HCT116 (cell line): ENCODE measurements at places on chromosomes 11 and 22. TPM values are rescaled to one million over a fixed set of nuclear protein-coding genes. Genes with fewer than 3 reads are reported as not detected.

The RIC3 gene
- not detected for total RNA-seq

The CSF2RB gene
- total RNA-seq: 0.10 TPM

The GSTT2B gene
- total RNA-seq: 14.3 TPM

The MPZL3 gene
- total RNA-seq: 8.7 TPM

The CST6 gene
- 68.1 TPM for total RNA-seq

- no peak overlapping the region for H3K4me3 ChIP-seq
- H3K36me3 ChIP-seq: no peaks in the 10 kb centered on the region
- H3K27ac ChIP-seq: no peak overlapping the region
- no peaks in the 10 kb centered on the region for H3K27me3 ChIP-seq
Observed at GRCh38 chr11:27246925-27247324, 116.1 kb downstream of the CCDC34 start.

- H3K36me3 ChIP-seq: no peaks in the 10 kb centered on the region
- peaks cover 17% of the 10 kb centered on the region for H3K27me3 ChIP-seq
- no peaks in the 10 kb centered on the region for H3K4me1 ChIP-seq
Observed at GRCh38 chr11:35598254-35599125, 19.8 kb upstream of the FJX1 start.

DNA sequence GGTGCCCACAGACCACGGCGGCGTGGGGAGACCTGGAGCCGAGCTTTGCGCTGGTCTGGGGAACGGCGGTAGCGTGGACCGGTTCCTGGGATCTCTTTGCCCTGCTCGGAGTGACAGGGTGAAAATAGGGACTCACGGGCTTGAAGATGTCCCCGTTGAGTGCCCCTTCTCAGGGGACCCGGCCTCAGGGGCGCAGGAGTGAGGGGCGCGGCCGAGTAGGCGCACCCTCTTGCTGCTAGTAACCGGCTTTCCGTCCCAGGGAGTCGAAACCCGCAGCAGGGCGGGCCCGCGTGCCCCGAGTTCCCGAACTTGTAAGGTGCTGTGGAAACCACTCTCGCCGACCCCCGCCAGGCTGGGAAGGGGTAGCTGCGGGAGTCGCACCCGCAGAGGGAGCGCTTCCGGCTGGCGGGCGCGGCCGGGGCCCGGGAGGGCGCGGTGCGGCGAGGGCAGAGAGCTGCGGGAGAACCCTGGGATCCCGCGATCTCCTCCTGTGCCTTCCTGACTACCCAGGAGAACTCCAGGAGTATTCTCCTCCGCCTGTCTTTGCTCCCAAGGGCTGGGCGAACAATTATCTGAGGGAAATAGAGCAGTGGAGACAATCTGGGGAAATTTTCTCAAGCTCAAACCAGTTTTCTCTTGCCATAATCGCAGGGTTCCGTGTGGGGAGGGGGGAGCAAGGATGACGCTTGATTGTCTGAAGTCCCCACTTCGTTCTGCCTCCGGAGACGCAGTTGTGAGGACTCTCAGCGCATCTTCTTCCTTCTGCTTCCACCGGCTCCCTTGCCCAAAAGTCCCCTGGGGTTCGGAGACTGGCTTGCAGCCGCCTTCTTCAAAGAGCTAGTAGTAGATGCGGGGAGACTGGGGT lies 666 bp downstream of the NELL1 start:
- H3K27me3 ChIP-seq: peaks cover 7% of the 10 kb centered on the region; the same call in 1 of the 2 replicates
- no peak for DNase-seq
- no peak overlapping the region for H3K4me3 ChIP-seq
- no peak overlapping the region for H3K27ac ChIP-seq
- no peaks in the 10 kb centered on the region for H3K36me3 ChIP-seq

GRCh38 chr11:114097832-114098231 lies 38.3 kb downstream of the ZBTB16 start:
- no peak for DNase-seq
- no peaks in the 10 kb centered on the region for H3K36me3 ChIP-seq
- no peaks in the 10 kb centered on the region for H3K4me1 ChIP-seq
- no peak overlapping the region for H3K27ac ChIP-seq
- no peak overlapping the region for H3K4me3 ChIP-seq
- H3K27me3 ChIP-seq: peaks cover 51% of the 10 kb centered on the region

DNA sequence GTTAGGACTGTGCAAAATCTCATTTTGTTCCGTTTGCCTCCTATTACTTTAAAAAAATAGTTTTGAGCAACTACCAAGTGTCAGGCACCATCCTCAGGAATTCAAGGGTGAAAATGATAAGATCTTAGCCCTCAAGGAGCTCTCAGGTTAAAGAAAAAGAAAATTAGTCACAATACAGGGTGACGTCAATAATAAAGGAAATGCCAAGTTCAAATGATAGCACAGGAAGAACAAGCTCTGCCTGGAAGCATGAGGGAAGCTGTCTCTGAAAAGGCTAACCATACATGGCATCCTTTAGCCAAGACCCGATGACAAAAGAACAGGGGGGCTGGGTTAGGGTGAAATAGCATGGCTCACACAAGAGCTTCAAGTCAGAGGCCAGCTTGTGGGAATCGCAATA lies 11.1 kb upstream of the MPZL2 start:
- DNase-seq: no peak
- no peaks in the 10 kb centered on the region for H3K27me3 ChIP-seq
- no peaks in the 10 kb centered on the region for H3K36me3 ChIP-seq
- no peak overlapping the region for H3K27ac ChIP-seq
- no peak overlapping the region for H3K4me3 ChIP-seq
- H3K4me1 ChIP-seq: peaks cover 3% of the 10 kb centered on the region; the same call in 1 of the 2 replicates

- H3K36me3 ChIP-seq: no peaks in the 10 kb centered on the region
- no peak overlapping the region for H3K27ac ChIP-seq
- no peak overlapping the region for H3K4me3 ChIP-seq
- DNase-seq: no peak
- no peaks in the 10 kb centered on the region for H3K27me3 ChIP-seq
- H3K4me1 ChIP-seq: no peaks in the 10 kb centered on the region
Observed at GRCh38 chr11:11531131-11531908, 90.5 kb downstream of the GALNT18 start.

GRCh38 chr22:29202212-29203192 lies 3.2 kb upstream of the EMID1 start:
- H3K4me3 ChIP-seq: no peak overlapping the region
- no peaks in the 10 kb centered on the region for H3K36me3 ChIP-seq
- no peak overlapping the region for H3K27ac ChIP-seq
- no peaks in the 10 kb centered on the region for H3K27me3 ChIP-seq
- no peak for DNase-seq

DNA sequence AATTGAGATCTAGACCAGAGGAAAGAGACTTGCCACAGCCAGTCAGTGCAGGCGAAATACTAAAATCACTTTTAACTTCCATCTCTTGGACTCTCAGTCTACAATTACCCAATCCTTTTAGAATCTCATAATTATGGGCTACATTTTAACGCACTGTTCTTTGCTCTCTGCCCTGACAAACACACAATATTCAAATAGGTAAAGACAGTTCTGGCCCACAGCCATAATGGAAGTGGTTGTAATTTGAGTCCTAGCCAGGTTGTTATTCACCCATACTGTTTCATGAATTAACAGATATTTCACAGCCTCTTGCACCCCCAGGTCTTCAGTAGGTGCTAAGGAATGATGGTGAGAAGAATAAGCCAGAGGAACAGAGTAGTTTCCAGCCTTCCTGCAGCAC lies 830 bp downstream of the C11orf97 start:
- no peak overlapping the region for H3K27ac ChIP-seq
- no peak for DNase-seq
- H3K36me3 ChIP-seq: no peaks in the 10 kb centered on the region
- no peaks in the 10 kb centered on the region for H3K4me1 ChIP-seq
- no peak overlapping the region for H3K4me3 ChIP-seq

GRCh38 chr11:122038543-122038942 lies 77.5 kb downstream of the BLID start:
- no peaks in the 10 kb centered on the region for H3K27me3 ChIP-seq
- H3K4me3 ChIP-seq: no peak overlapping the region
- H3K27ac ChIP-seq: no peak overlapping the region

DNA sequence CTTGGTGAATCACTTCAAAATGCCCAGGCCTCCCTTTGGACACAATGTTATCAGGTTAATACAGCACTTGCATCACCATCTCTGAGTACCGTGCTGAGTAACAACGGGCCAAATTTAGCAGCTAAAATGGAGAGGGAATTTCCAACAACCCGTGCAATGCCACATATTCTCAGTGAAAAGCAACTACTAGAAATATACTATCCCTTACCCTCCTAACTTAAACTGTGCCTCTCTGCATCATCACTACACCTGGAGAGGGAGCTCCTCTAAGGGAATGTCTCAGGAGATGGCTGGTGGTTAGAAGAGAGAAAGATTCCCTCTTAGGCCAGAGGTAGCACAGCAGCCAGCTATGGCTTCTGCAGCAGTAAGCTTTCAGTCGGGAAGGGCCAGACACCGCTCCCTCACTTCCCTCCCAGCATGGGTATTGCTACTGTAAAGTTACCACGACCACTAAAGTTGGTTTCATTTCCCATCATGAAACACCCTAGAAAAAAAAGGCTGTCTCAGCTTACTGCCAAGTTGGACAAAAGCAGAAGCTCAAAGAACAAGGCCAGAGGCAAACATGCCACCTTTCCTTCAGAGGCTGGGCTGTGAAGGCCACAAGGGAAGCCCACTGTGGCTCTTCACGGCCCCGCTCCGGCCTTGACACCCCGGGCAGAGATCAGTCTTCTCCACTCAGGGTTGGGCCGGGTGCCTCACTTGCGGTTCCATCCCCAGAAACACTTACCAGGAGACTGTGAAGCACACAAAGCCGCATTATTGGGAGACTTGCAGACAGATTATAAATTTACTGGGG lies 3.9 kb downstream of the MAML2 start:
- no peaks in the 10 kb centered on the region for H3K36me3 ChIP-seq
- H3K4me1 ChIP-seq: peaks cover 20% of the 10 kb centered on the region
- no peaks in the 10 kb centered on the region for H3K27me3 ChIP-seq
- DNase-seq: no peak

GRCh38 chr11:120431633-120432032 lies 79.9 kb upstream of the GRIK4 start:
- H3K27me3 ChIP-seq: no peaks in the 10 kb centered on the region
- peaks cover 35% of the 10 kb centered on the region for H3K4me1 ChIP-seq
- peak overlapping the region; percentile 84 for H3K27ac ChIP-seq
- DNase-seq: peak; percentile 27

- H3K36me3 ChIP-seq: no peaks in the 10 kb centered on the region
- DNase-seq: no peak
- H3K27me3 ChIP-seq: no peaks in the 10 kb centered on the region
Observed at GRCh38 chr11:69440876-69441275, 40.6 kb upstream of the LINC01488 start.
